ENCODE measurements at places on chromosomes 6 and 20.

- no peak for DNase-seq
Observed at GRCh38 chr6:153976921-153977693, 61.9 kb upstream of the OPRM1 start.

DNA sequence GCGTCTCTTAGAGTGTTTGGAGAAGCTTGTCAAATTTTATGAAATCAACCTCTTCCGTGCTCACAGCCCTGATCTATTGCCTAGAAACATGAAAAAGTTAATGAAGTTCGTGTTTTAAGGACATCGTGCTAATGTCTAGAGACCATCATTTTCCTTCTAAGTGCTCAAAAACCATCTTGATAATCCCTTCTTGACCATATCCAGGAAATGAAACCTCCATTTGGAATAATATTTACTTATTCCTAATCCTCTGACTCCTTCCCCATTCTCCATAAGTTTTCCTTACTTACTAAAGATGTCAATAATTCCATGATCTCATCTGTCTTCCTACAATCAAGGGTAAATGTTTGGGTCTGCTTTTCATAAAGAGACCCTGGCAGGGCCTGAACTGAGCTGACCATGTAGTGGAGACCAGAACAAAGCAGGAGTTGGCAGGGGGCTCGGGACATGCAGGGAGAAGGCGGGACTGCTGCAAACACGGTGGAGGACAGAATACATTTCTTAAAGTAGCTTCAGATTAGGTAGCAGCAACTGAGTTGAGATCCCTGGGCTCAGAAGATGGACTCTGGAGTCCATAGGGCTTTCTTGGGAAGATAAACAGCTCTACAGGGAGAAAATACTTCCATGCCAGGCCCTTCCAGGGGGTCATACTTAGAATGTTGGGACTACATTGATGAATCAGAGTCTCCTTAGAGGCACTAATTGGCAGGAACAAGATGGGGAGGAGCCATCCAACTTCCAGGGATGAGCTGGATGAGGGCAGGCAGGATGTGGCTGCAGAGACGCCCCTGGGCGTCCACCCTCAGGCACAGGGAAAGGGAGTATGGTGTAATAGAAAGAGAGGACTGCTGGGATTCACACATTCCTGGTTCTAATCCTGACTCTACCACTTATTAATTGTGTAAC, 100.7 kb downstream of the RIN2 start:
- no peak for DNase-seq

DNA sequence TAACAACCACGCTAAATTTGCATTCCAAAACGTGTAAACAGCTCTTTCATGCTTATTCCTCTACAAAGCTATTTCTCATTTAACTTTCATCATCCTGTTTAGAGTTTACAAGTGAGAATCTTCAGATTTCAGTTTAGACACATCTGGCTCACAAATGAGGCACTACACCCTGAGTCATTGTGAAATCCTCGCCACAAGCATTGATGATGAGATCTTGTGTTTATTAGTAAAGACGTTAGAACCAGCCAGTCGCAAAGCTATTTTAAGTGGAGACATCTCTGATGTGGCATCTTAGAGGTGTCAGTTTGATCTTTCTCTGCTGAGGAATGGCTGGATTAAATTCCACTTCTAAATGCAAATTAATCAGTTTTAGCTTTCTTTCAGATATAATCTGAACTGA, 8.3 kb upstream of the ISM1 start:
- DNase-seq: no peak

DNA sequence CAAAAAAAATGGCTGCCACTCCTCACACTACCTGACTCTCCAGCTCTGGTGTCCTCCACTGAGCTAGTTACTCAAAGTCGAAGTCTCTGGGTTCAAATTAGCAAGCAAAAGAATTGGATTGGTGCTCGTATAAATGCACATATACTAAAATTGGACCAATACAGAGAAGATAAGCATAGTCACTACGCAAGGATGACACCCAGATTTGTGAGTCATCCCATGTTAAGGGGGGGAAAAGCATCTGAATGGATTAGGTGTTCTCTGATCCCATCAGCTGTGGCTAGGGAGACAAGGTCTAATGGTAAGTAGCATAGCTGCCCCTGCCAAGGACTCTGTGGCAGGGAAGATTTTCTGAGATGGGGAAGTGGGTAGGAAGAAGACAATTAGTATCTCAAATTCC, 18.3 kb upstream of the AMD1 start:
- DNase-seq: no peak

GRCh38 chr6:53827531-53827930, 32.7 kb downstream of the LRRC1 start:
- DNase-seq: no peak

- no peak for DNase-seq
Observed at GRCh38 chr20:6766433-6766832, 1.1 kb upstream of the BMP2 start.

GRCh38 chr6:163490826-163491577, 76.5 kb downstream of the QKI start:
- DNase-seq: no peak

- DNase-seq: no peak
Observed at GRCh38 chr20:25539742-25540672, 45.3 kb downstream of the NINL start.

- no peak for DNase-seq
Observed at GRCh38 chr6:34391786-34392496, 528 bp downstream of the NUDT3 start.

DNA sequence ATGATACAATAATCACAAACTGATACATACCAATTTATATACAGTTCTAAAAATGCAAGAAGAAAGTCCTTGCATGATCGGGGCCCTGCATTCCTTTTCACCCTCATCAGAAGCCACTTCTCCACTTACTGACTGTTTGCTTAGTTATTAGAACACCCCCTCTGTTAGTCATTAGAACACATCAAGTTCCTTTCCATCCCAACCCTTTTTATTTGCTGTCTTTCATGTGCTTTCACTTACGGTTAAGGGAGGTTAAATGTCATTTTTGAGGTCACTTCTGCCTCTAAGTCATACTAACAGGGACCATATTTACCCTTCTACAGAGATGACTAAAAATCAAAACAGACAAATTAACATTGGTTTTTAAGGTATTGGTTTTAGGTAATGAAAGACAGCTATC, 149.1 kb downstream of the LMBRD1 start:
- no peak for DNase-seq

DNA sequence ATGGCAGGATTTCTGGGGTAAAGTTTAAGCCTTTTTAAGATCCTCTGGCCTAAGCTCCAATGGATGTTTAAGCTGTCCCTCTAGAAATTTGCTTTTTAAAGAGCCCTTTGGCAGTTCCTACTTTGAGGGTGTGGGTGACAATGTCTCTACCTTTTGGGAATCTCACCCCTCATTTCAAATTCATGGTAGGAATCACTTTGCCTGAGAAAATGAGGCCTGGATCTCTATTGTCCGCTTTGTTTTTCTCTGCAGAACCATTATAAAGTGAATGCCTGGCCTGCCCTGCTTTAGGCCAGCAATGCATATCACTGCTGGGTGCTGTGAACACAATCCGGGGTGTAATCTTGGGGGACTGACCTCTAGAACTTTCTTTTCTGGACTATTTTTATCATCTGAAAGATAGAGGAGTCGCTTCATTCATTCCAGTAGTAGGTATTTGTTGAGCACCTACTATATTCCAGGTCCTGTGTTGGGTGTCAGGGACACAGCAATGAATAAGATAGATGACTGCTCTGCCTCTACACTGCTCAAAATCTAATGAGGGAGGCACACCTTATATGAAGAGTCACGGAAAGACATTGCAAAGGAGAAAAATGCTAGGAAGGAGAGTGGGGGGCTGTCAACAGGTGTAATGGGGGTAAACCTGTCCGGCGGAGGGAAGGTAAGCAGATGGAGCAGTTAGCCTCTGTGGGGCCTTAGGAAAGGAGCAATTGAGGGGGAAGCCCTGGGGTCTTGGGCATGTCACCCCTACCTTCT, 8.6 kb upstream of the COMMD7 start:
- no peak for DNase-seq

- DNase-seq: peak; percentile 50
Observed at GRCh38 chr6:42963855-42964605, 3.5 kb downstream of the GNMT start.

DNA sequence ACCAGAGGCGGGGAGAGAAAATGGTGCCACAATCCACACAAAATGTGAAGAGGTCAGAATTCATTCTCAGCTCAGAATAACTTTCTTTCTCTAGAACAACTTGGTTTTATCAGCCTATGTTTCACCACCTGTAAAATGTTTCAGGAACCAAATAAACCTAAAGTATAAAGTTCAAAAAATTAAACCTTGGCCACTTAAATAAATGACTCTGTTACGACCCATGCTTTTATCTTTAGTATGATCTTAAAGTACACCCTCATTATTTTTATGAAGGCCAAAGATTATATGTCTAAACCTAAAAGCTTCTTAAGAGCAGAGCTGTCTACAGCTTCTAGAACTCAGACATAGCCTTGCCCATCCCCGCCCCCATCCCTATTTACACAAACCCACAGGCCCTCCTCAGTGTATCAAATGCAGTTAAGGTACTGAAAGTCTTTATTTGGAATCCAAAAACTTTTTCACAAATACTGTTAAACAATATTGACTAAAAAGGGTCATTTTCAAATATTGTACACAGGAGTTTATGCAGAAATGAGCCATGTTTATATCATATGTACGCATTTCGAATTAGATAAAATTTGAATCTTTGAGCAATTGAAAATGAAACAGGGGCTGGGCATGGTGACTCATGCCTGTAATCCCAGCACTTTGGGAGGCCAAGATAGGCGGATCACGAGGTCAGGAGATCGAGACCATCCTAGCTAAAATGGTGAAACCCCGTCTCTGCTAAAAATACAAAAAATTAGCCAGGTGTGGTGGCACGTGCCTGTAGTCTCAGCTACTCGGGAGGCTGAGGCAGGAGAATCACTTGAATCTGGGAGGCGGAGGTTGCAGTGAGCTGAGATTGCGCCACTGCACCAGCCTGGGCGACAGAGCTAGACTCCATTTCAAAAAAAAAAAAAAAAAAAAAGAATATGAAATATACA, 5.7 kb upstream of the NHSL1 start:
- no peak for DNase-seq

GRCh38 chr20:50290112-50290511, 99.5 kb downstream of the CEBPB start:
- no peak for DNase-seq

DNA sequence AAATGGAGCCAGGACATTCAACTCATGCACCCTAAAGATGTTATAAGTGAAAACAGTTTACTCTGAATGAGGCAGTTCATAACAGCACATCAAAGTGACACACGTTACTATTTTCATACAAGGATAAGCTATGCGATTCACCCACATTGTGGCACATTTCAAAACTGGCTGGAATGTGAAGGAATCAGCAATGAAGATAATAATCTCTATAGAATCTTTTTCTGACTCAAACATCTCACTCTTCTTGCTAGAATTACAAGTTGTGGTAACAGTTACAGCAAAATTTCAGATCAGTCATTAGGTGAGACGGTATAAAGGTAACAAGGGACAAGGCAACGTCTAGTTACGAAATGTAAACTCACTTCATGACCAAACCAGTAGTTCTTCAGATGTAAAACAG, 17.5 kb downstream of the TMEM244 start:
- DNase-seq: no peak

DNA sequence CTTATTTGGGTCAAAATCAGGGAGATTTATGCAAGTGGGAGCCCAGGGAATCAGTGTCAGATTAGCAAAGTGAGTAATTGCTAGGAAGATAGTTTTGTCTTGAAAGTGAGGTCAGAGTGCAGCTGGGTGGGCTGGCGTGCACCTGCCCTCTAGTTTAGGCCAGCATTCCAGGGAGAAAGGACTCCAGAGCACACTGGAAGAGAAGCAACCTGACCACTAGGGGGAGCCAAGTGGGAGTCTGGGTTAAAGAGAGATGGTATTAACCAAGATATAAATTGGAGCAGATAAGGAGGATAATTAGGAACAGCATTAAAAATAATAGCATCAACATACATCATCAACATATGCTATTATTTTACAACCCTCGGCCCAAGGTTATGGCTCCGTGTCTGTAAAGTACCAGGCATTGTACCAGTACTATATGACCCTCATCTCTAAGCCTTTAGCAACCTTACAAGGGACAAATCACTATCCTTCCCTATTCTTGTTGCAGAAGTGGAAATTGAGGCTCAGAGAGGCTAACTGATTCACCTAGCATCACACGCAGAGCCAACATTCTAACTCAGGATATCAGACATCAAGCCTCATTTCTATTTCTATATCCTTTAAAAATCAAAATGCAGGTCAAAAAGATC, 57.8 kb downstream of the SLC2A10 start:
- peak; percentile 53 for DNase-seq

- no peak for DNase-seq
Observed at GRCh38 chr6:93896081-93896480, 476.7 kb upstream of the EPHA7 start.

DNA sequence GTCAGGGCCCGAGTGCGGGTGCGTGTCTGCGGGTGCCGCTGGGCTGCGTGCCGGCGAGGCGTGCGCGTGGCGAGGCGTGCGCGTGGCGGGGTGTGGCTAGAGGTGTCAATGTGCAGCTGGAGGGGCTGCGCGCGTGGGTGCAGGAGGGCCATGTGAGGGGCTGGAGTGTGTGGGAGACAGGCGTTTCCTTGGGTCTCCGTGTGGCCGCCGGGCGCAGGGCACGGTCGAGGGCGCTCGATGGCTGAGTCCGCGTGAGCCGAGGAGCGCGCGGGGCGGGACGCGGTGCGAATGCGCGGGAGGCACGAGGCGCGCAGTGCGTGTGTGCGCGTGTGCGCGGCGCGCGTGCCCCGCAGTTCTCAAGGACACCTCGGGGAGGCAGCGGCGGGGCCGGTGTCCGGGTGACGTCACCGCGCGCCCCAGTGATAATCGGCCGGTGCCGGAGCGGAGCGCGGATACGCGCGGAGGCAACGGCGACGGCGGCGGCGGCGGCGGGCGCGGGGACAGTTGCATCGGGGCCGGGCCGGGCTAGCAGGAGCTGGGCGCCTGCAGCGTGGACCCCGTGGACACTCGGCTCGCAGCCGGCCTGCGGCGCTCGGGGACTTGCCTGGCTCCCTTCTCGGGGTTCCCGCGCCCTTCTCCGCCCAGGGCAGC, 38.7 kb downstream of the YTHDF1 start:
- DNase-seq: no peak

DNA sequence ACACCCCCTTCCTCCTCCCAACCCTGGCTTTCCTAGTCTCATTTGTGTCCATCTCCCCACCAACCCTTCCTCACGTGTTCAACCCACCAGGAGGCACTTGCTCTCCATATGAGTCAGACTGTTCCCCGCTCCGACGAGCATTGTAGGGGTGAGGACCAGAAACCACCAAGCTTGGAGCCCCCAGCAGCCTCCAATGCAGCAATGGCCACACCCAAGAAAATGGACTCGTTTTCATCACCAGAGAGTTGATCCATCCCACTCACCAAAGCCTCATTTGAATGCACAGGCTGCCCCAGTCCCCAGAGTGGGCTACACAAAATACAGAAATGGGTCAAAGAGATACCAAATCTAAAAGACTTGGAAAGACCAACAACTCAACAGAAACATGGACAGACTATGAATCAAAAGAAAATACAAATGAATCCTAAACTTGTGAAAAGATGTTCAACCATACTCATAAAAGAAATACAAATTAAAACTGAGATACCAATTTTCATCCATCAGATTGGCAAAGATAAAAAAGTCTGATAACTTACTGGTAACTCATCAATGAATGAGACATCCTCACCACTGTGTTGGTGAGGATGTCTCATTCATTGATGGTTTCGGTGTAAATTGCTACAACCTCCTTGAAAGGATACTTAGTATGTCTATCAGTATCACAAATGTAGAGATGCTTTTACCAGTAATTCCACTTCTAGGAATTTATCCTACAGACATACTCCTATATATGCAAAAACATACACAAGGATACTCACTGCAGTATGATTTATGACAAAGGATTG, 68.1 kb downstream of the TRERF1 start:
- DNase-seq: no peak
